ENCODE measurements at places on chromosomes 6 and 20.

DNA sequence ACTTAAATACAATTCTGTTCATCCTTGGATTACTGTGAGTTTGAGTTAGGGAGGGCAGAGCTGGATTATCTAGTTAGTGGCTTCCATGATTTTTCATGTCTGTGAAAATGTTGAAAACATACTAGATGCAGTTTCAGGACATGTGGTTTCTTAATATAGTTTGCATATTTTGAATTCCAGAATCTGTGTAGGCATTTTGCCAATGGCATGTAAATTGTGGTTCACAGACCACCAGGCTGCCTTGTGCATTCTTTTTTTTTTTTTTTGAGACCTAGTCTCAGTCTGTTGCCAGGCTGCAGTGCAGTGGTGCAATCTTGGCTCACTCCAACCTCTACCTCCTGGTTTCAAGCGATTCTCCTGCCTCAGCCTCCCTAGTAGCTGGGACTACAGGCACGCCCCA lies 42.8 kb downstream of the CDC5L start:
- DNase-seq: no peak

DNA sequence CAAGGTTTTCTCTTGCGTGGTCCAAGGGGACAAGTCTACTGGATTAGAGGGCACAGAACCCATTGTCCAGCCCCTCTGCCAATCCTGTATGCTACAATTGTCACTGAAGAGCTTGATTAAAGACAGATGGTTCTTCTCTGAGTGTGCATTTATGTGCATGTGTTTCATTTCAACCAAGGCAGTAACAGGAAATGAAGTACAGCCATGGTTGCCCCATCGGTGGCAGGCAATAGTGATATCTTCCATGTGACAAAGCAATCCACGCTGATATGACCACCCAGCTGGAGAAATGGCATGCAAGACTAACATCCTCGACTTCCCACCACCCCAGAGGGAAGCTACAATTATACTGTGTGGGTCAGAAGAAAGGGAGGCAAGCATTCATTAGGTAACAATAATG lies 85.5 kb downstream of the UNC5CL start:
- no peak for DNase-seq

DNA sequence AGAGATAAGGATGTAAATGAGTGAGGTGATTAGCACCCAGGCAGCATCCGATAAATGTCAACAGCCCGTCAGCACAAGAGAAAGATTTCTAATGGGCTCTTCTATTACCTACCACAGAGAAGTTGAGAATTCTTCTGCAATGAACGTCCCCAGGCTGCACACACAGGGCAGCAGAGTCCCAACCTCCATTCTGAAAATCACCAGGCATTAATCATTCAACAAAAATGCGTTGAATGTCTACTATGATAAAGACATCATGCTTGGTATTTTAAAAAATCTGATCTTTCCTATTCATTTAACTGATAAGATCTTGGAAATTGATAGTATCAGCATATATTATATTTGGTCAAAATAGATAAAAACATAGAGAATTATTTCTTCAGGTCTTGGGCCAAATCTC lies 59.5 kb upstream of the VGLL2 start:
- DNase-seq: no peak

DNA sequence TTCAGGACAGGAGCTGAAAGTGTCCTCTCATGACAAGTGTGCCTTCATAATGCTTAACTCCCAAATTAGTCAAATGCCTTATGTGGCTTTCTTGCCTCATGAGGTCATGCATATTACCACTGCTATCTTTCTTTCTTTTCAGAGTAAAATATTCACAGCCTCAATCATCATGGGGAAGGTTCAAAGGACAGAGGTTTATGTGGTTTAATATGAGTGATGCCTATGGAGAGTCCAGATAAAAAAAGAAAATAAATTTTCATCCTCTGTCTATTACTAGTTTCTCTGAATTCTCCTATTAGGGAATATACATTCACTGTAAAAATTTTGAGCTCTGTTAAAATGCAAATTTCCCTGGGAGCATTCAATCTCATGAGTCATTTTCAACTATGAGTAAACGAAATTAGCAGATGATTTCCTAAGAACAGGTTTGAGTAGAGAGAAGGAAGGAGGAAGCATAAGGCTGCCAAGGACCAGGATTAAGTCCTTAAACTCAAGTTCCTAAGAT lies 396.9 kb upstream of the ADGRB3 start:
- DNase-seq: no peak

- no peak for DNase-seq
Observed at GRCh38 chr20:12824328-12825225, 184.2 kb upstream of the SPTLC3 start.

GRCh38 chr6:13910443-13910842 lies 14.3 kb upstream of the RNF182 start:
- no peak for DNase-seq

DNA sequence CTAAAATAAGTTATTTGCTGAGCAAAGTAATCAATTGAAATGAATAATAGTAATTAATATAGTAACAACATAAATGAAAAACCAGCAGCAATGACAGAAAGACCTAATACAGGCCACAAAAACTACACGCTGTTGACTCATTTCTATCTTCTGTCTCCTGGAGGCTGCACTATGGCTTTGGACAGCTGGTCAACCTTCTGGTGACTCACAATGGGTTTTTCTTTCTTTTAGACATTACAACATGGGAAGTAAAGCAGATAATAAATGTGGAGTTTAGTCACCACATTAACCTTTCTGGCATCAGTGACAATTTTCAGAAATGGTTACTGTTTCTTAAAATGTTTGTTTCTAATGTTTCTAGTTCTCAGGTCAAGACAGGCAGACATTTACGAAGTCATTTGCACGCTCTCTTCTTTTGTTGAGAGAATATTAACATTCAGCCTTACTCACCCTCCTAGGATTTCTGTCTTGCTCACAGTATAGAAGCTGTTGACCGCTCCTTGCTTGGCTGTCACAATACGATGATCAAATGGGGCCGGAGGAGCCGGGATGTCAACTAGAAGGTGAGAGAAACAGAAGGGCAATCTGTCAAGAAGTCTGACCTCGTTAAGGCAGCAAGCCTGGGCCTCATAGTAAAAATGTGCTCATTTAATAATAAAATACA lies 62.2 kb downstream of the MYLK4 start:
- peak; percentile 78 for DNase-seq

GRCh38 chr6:75098709-75099108 lies 107.1 kb downstream of the COL12A1 start:
- DNase-seq: peak; percentile 79

- DNase-seq: no peak
Observed at GRCh38 chr6:91098006-91098405, 511.1 kb upstream of the MAP3K7 start.

DNA sequence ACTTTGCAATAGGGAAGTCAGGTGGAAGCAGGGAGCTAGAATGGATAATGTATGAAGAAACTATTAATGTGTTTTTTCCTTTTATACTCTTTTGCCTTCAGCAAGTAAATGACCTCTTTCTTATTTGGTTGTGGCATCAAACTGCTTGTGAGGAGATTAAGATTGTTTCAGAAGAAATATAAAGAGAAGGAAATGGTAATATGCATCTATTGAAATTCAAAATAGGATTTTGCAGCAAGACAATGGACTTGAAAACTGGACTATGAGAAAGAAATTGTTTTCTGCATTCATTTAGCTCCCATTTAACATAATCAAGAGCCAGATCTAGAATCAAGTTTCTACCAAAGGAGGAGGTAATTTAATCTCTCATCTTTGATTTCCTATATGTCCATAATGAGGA lies 32.3 kb upstream of the KIFC1 start:
- DNase-seq: no peak

GRCh38 chr20:47667531-47668312 lies 117.6 kb downstream of the SULF2 start:
- no peak for DNase-seq

DNA sequence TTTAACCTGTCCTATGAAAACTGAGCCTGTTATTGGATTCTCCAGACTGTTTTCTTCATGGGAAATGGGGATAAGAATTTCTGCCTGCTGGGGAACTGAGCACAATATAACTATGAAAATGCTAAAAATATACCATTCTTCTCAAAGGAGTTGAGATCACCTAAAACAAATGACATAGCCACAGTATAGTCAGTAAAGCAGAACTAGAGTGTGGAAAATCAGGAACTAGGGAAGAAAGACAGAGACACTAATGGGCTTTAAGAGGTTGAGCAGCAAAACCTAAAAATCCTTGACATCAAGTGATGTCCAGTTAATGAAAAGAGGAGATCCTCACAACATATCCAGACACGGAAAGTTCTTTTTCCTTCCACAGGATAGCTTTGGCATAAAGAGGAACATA lies 215.7 kb upstream of the CST7 start:
- no peak for DNase-seq

- no peak for DNase-seq
Observed at GRCh38 chr6:98532004-98532403, 302.4 kb upstream of the POU3F2 start.

GRCh38 chr6:168121303-168121665 lies 42.3 kb upstream of the FRMD1 start:
- no peak for DNase-seq

- DNase-seq: peak; percentile 31
Observed at GRCh38 chr6:149938571-149939355, 3.1 kb upstream of the ULBP2 start.

DNA sequence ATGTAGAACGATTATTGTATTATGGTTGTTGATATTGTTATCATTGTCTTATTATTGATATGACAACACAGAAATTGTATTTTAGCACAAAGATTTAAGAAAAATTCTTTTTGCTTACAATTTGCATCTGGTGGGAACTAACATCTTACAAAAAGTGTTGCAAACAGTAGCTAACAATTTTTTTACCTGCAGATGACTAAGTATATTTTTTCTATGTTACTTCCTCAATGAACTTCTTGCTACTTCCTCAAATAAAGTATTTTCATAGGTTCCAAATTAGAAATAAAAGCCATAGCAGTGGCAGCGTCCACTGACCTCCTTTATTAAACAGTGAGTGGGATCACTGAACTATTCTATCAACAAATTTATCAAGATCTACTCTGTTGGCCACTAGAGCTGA lies 847.0 kb downstream of the PHF3 start:
- no peak for DNase-seq

DNA sequence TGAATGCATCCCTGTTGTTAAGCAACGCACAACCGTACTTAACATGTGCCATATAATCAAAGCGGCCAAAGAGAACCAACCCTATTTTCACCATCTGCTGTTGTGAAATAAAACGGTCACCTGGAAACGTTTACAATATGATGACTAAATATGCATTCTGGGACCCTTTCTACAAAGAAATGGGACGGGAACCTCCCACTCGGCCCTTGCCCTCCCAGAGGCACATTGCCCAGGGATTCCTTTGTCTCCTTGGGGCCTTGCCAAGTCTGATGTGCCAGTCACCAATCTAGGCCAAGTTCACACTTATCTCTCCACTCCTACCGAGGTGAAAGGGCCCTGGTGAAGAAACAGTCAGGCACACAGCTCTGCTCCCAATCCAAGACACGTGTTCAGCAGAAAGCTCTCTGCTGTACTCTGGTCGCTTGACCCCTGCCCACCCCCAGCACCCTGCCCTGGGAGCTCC lies 427.4 kb upstream of the JARID2 start:
- DNase-seq: no peak

GRCh38 chr6:21220271-21220987 lies 373.1 kb upstream of the SOX4 start:
- no peak for DNase-seq

- no peak for DNase-seq
Observed at GRCh38 chr6:61809004-61809595, 476.9 kb downstream of the KHDRBS2 start.

DNA sequence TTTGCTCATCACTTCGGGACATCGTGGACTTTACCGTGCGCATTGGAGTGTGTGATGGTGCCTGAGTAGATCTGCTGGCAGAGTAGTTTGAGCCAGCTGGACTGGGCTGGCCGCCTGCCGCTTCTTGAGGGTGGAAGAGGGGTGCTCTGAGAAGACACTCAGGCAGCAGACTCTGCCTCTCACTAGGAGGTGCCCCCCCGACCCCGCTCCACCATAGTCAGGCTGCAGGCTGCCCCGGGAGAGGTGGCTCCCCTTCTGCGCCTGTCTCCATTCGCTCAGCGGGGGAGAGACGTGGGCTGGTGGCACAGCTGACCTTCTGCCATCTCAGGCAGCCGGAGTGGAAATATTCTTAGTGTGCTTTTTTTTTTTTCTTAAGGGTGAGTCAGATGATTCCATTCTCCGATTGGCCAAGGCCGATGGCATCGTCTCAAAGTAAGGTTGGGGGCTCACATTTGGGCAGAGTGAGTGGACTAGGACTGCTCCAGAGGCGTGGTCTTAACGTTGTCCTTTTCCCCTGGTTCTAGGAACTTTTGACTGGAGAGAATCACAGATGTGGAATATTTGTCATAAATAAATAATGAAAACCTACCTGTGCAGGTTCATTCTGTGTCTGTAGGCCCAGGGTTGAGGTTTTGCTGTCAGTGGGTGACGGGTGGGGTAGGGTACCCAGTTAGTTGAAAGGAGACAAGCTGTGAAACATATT lies 1.2 kb downstream of the RPS21 start:
- DNase-seq: no peak

GRCh38 chr20:16955462-16955861 lies 207.3 kb downstream of the OTOR start:
- DNase-seq: no peak

GRCh38 chr6:161300823-161301222 lies 27.0 kb upstream of the AGPAT4 start:
- DNase-seq: no peak

DNA sequence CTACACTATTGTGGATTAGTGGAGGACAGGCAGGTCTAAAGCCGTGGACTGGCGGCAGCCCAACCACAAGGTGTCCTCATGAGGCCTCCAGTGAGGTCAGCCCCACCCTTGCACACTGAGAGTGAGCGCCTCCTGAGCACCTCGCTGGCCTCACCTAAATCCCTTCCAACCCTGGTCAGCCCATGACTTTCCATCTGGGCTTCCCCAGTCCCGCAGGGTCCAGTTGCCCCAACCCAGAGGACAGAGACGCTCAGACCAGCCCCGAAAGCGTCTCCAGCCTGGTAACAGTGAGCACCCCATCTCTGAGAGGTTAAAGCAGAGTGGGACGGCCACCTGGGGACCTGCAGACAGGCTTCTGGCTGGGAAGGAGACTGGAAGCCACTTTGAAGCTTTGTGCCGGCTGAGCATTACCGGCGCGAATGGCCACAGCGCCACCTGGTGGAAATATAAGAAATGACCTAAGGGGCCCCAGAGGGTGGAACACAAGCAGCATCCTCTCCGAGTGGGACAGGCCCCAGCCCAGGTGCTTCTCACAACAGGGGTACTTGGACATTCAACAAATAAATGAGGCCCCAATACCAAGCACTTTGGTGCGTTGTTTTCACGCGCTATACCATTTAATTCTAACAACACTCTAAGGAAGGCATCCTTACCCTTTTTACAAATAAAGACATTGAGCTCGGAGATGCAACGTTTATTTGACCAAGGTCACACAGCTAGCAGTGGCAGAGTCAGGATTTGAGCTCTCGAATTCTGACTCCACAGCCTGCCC lies 65.7 kb upstream of the TOP1 start:
- peak; percentile 75 for DNase-seq

DNA sequence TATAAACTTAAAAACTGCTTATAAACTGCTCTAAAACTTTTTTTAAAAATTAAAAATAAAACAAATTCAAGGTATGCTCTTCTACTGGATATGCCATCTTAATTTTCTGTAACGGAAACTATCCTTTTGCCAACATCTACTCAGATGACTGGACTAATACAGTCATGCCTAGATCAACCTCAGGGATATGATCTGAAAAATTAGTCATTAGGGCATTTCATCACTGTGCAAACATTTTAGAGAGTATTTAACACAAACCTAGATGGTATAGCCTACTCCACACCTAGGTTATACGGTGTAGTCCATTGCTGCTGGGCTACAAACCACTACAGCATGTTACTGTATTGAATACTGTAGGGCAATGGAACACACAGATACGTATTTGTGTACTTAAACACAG lies 64.8 kb downstream of the TRIM27 start:
- DNase-seq: no peak
